Epithelial cell of proximal tubule (primary cell): ENCODE measurements at places on chromosomes 16 and 17. TPM values are rescaled to one million over a fixed set of nuclear protein-coding genes. Genes with fewer than 3 reads are reported as not detected.

Gene CCL17
- not detected in 2 replicates for total RNA-seq

Gene MAPT
- 0.06 and 0.07 TPM in 2 replicates for total RNA-seq

Gene GNG13
- not detected in 2 replicates for total RNA-seq

Gene OR1D2
- total RNA-seq: not detected in 2 replicates

DNA sequence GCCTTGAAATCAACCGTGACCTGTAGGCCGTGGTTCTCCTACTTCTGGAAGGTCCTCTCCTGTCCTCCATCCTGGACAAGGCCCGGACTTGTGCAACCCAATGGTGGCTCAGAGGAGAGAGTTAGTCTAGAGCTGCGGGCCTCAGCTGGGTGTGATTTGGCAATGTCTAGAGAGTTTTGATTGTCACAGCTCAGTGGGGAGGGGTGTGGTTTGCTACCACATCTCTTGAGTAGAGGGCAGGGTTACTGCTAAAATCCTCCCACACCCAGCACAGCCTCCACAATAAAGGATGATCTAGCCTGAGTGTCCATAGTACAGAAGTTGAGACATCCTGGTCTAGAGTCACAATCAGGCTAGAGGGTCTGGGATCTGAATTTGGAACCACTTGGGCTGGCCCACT lies 40.3 kb downstream of the MYH13 start:
- no peak for DNase-seq

GRCh38 chr17:67891481-67892119 lies 66.3 kb downstream of the BPTF start:
- peak; percentile 6 for DNase-seq

DNA sequence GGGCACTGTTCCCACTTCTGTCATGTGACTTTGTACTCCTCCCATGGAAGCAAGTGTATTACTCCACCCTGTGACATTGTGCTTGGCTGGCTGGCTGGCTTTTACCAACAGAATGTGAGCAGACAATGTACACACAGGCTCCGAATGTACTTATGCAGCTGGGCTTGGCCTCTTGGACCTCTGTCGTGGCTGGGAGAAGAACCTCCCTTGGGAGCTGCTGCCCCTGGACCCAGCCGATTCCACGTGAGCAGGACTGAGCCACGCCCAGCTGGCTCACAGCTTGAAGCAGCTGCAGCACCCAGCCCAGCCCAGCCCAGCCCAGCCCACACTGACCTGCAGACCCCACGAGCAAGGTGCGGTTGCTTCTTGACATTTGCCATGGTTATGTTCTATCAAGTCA lies 177.5 kb downstream of the RBFOX3 start:
- no peak for DNase-seq

GRCh38 chr16:51984395-51984794 lies 562.5 kb downstream of the TOX3 start:
- no peak for DNase-seq

DNA sequence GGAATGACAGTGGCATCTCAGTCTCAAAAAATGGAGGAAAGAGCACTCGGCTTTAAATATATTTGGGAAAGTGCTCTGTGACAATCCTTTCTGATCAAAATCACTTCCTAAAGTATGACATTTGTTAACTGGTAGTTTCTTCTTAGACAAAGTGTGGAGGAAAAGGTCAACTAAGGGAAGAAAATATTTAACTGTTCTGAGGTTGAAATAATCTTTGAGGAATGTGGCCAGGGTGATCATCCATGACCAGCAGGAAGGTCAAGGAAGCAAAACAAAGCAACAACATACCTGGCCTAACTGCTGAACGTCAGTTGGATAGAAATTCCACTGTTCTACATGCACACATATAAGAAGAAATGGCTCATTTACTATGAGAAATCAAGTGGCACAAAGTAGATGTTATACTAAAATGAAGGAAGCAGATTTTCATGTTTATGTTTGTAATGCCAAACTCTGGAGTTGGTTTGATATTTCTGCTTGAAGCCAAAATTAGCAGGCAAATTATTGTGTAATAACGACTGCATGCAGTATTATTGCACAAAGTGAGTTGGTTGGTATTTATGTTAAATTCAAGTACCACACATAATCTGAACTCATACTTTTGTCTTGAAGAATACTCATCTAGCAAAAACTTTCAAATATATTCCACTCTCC lies 87.3 kb upstream of the CORO6 start:
- DNase-seq: peak; percentile 86

GRCh38 chr16:77723108-77723514 lies 797 bp downstream of the NUDT7 start:
- no peak for DNase-seq

GRCh38 chr16:28937222-28937876 lies 5.6 kb downstream of the CD19 start:
- no peak for DNase-seq

- DNase-seq: no peak
These were observed 20.1 kb downstream of the MINK1 start for GRCh38 chr17:4853208-4853671.

DNA sequence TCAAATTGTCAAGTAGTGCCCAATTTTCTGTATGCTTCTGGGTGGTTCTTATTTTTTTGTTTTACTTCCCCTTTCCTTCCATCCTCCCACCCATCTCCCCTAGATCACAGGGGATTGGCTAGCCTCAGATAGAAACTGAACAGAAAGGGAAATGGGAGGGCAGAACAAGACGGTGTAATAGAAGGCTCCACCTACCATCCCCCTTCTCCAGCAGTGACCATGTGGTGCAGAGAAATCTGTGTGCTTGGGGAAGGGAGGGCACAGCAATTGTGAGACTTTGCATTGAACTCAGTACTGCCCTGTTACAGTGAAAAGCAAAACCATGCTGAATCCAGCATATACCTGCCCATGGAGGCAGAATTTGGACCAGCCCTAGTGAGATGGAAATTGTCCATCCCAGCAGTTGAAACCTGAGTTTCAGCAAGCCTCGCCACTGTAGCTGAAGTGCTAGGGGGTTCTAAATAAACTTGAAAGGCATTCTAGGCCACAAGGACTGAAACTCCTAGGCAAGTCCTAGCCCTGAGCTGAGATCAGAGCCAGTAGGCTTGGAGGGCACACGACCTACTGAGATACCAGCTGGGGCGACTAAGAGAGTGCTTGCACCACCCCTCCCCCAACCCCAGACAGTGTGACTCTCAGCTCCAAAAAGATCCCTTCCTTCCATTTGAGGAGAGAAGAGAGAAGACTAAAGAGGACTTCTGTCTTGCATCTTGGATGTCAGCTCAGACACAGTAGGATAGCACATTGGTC lies 5.2 kb downstream of the SLFN11 start:
- no peak for DNase-seq

- DNase-seq: no peak
These were observed 1.1 kb upstream of the MEAK7 start for GRCh38 chr16:84505249-84506187.

GRCh38 chr16:17768257-17768656 lies 297.5 kb upstream of the XYLT1 start:
- no peak for DNase-seq

DNA sequence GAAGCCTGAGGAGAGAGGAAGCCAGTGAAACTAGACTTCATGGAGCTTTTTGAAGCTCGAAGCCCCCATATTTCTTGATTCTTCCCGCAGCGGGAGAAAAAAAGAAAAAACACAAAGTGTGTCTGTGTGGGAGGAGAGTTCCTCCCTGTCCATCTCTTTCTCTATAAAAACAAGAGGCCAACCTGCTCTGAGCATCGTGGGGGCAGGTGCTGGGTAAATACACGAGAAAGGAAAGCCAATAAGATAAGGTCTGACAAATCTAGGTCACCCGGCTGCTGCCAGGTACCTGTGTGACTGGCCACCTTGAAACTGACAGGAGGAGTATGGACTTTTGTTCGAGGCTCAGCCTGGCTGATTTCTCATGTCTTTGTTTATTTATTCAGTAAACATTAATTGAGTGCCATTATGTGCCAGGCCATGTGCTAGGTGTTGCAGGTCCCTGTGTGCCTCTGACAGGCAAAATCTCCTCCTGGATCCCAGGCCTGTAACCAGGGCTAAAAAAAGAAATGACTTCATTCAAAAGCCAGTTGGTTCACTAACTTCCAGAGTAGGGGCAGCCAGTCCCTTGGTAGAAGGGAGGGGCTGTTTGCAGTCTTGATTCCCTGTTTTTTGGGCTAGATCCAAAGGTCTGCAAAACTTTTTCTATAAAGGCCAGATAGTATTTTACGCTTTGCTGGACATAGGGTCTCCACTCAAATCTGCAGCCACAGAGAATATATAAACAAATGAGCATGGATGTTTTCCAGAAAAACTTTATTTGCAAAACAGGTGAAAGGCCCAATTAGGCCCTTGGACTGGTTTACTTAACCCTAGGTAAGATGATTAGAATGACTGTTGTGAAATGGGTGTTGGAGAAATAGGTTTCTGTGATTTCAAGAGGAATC lies 35.6 kb downstream of the YPEL2 start:
- no peak for DNase-seq
